ENCODE measurements at places on chromosomes 4 and X.

DNA sequence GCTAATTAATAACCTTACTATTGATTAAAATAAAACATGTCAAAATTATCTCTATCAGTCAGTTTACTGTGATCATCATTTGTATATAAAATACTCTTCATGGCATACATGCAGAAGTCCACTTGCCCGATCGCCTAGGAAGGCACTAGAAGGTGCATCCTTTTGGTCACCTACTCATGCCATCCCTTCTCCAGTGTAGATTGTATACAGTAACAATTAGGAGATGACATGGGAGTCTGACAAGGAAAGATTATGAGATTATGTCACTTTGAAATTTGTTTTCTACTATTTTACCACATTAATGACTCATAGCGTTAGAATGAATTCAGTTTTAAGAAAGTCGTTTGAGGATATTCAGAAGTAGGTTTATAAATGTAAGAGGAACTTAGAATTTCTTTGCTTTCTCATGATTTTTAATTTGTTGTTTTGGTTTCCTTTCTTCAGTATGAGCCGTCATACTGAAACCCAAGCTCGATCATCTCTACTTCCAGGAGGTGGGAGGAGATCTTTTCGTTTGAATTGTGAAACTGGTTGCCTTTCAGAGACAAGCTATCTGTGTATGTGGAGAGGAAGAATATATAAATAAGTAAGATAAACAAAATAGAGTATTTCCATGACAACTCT is 51.1 kb upstream of the UNC5C start:
- no peak for DNase-seq

GRCh38 chrX:66142351-66142750 is 21.7 kb upstream of the HEPH start:
- no peak for DNase-seq

- DNase-seq, result no peak
These were observed 22.2 kb downstream of the ARHGAP10 start for GRCh38 chr4:147754037-147754445.

GRCh38 chr4:2792711-2793585 is at the start of gene SH3BP2:
Gene SH3BP2 (plus strand): TSS chr4:2793085. CDS start chr4:2820618, 27,533 bp downstream.
- DNase-seq, result no peak

DNA sequence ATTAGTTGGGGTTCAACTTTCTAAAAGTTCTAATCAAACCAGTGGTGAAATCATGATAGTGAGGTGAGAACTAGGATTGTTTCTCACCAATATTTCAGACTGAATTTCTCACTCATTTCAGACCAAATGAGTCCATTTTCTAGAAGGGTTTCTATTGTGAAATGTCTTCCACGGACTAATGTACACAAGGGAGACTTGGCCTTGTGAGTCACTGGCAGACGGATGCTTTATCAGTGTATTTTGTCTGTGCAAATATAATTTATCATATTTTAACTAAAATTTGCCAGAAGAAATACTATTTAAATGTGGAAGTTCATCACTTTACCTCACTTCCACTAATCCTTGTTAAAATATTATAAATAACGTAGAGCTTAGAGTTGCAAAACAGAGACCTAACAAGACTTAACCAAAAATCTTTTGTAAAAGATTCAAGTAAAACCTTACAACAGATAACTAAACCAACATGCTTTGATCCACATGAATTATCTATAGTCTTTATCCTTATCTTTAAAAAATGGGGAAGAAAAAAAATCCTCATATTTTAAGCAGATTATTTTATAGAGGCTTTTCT is 506.0 kb upstream of the FAM241A start:
- no peak for DNase-seq

DNA sequence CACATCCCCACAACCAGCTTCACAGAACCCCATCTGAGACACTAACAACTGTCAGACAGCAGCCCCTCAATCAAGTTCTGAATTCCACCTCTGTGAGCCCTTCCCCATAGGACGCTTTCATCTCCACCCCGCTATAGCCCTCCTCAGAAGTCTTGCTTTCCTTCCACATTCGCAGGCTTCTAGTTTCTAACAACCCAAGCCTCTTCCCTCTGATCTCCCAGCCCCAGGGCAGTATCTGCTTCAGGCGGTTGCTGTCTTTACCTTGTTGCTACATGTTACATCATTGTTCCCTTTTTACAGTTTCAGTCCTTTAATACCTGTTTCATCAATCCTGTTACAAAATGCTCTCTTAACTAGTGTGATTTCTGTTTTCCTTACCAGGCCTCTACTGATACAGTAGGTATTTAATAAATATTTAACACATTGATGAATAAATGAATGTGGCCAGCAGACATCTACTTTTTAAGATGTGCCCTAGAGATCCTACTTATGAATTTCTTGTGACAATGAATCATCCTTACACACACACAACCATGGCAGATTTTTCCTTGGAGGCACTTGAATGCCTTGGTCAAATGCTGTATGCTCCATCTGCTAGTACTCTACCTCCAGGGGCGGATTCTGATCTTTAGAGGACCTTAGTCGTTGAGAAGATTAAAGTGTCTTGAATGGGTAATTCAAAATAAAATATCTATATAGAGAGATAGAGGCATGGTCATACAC is 164.7 kb upstream of the SLIT2 start:
- no peak for DNase-seq

- no peak for DNase-seq
These were observed at the start of gene RPS6KA6 for GRCh38 chrX:84187533-84188319. Gene RPS6KA6 (minus strand): TSS chrX:84188199. CDS start chrX:84187899, 300 bp downstream.

- no peak for DNase-seq
These were observed 890 bp upstream of the FREM3 start for GRCh38 chr4:143701365-143701764.

- DNase-seq, result peak; percentile 1
These were observed 42.9 kb upstream of the INTS6L start for GRCh38 chrX:135477576-135477975.

DNA sequence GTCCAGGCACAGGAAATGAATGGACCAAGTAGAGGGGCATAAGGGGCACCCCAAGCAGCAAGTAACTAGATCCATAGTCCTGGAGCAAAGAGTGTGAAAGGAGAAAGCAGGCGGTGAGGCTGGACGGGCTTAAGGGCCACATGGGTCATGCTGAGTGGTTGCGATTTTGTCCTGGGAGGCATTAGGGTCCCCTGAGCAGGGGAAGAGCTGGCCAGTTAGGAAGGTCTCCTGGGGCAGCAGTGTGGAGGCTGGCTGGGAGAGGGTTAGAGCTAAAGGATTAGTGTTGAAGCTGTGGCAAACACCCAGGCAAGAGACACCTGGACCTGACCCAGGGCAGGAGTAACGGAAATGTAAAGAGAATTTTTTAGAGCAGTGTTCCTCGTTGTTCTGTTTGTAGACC is 26.5 kb downstream of the MYOZ2 start:
- DNase-seq, result no peak

DNA sequence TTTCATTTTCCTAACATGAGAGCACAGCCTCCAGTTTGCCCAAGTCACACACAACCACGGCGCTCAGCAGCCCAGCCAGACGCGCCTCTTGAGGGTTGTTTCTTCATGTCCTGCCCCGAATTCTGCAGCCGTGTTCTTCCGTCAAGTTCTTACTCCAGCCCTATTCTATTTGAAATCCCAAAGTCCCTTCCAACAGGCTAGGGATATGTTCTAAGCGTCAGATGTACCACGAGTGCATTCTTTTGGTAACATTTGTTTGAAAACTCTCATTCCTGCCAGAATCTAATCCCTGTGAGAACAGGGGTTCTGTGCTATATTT is 23.1 kb downstream of the ACSL1 start:
- DNase-seq, result no peak

GRCh38 chrX:110315551-110315950 is 2.3 kb downstream of the AMMECR1 start:
- no peak for DNase-seq

DNA sequence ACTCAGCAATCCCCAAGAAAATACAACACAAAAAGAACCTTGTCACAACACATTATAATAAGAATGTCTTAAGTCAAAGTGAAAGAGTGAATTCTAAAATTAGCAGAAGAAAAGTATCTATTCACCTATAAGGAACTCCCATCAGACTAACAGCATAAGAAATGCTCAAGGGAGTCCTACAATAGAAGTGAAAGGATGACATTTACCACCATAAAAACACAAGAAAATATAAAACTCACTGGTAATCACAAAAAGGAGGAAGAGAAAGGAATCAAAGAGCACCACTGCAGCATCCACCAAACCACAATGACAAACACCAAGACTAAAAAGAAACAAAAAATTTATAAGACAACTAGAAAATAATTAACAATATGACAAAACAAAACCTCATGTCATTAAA is 257.0 kb upstream of the AGTR2 start:
- DNase-seq, result no peak

GRCh38 chr4:138494931-138495330 is 252.8 kb upstream of the SLC7A11 start:
- DNase-seq, result no peak

DNA sequence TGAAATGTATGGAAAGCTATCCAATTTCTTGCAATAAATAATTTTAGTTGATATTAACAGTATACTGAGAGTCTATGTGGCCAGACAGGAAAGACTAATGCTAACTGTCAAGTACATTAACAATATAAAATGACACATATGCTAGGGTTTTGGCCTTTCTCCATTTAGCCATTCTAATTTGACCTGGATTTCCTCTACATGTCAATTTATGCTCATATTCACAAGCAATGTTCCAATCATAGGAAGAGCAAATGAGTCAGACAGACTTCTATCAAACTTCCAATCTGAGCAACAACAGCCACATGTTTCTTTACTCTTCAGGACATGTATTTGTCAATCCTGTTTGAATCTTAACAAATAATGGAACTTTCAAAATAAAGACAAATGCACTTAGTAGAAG is 53.6 kb downstream of the CORIN start:
- DNase-seq, result no peak

- no peak for DNase-seq
These were observed 143.3 kb upstream of the KLHL4 start for GRCh38 chrX:87374324-87374723.

GRCh38 chr4:28675582-28675981 is 1814.9 kb downstream of the STIM2 start:
- no peak for DNase-seq

DNA sequence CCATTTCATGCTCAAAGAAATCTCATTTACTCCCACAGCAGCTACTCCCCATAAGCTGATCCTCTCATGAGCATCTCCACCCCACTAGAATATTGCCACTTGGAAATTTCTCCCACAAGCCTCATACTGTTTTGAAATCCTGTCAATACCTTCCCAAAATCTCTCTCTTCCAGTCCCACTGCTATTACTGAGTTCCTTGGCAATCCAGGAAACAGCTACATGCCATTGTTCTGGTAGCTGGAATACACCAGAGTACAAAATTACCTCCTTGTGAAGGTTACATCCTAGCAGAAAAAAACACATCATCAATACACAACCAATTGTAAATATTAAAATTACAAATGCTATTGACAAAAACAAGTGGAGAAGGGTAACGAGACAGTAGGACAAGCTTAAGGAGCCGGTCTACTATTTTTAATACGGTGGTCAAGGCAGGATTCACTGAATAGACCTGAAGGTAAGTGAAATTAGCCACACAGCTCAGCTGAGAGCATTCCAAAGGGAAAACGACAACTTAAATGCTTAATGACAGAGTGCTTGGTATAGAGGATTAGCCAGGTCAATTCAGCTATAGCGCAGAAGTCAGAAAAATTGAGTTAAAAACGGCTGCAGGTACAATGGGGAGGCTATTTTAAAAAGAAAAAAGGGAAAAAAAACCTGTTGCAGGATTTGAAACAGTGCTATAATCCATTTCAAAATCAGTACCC is 6.4 kb downstream of the RPL9 start:
- DNase-seq, result no peak

DNA sequence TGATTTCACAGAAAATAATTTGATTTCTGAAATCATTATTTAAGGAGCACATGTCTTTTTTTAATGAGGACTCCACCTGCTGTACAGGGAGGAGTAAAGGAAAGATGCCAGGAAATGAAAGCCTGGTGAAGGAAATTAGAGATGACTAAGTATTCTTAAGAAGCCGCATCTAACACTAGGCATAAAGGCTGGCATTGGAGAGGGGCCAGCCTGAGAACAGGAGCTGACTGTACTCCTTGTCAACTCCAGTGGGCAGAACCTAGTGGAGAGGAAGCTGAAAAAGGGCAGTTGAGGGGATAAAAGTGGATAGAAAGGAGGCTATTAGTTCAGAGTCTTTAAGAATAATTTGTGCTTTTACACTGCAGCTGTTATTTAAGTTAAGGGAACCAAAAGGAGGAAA is 393.0 kb downstream of the PPP1R2C start:
- DNase-seq, result no peak

DNA sequence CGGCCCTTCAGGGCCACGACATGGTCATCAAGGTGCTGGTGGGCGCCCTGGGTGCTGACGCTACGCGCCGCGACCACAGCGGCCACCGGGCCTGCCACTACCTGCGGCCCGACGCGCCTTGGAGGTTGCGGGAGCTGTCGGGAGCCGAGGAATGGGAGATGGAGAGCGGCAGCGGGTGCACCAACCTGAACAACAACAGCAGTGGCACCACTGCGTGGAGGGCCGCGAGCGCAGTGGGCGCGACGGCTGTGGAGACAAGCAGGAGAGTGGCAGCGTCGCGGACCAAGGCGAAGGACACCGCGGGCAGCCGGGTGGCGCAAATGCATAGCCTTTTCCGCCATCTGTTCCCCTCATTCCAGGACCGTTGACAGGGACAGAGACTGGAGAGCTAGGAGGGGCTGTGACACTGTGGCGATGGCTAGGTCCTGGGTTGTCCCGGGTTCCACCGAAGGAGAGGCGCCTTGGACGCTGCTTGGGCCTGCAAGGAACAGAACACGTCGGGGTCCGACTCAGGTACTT is 919 bp downstream of the SOWAHD start:
- DNase-seq, result no peak
